Activated naive CD4-positive, alpha-beta T cell treated with anti-CD3 and anti-CD28 coated beads for 36 hours (primary cell): ENCODE measurements at places on chromosomes 2 and 18. TPM values are rescaled to one million over a fixed set of nuclear protein-coding genes. Genes with fewer than 3 reads are reported as not detected.

The GALNT5 gene
- total RNA-seq, result not detected

The LHCGR gene
- not detected for total RNA-seq

The SH2D6 gene
- 0.40 TPM for total RNA-seq

The TM4SF20 gene
- not detected for total RNA-seq

The SMYD1 gene
- not detected for total RNA-seq

The FAM237A gene
- total RNA-seq, result not detected

The PER2 gene
- 7.1 TPM for total RNA-seq

The COPS7B gene
- 52.8 TPM for total RNA-seq

The INHBB gene
- total RNA-seq, result not detected

The LIMS4 gene
- total RNA-seq, result 1.6 TPM

The ICA1L gene
- 5.1 TPM for total RNA-seq

The CCDC102B gene
- 1.3 TPM for total RNA-seq

The EFHD1 gene
- total RNA-seq, result 1.3 TPM

The SERPINB4 gene
- total RNA-seq, result not detected

The ZNF396 gene
- total RNA-seq, result 0.77 TPM

The OSBPL6 gene
- 2.3 TPM for total RNA-seq

The ACADL gene
- total RNA-seq, result not detected

The C1GALT1C1L gene
- not detected for total RNA-seq

The RAB6D gene
- total RNA-seq, result not detected

The STK39 gene
- 43.1 TPM for total RNA-seq

The EHD3 gene
- total RNA-seq, result 0.74 TPM

The TEKT4 gene
- not detected for total RNA-seq

The OBSL1 gene
- total RNA-seq, result 1.6 TPM

The MCFD2 gene
- total RNA-seq, result 30.2 TPM

The PLEK gene
- 1.1 TPM for total RNA-seq

The INHA gene
- not detected for total RNA-seq

The RTP5 gene
- not detected for total RNA-seq

The HOXD1 gene
- total RNA-seq, result not detected

The RGPD3 gene
- 0.20 TPM for total RNA-seq

The CNGA3 gene
- not detected for total RNA-seq

The MC4R gene
- total RNA-seq, result not detected

The COL3A1 gene
- total RNA-seq, result not detected

The PKDCC gene
- total RNA-seq, result not detected

The TANC1 gene
- total RNA-seq, result 2.0 TPM

The ZNF532 gene
- total RNA-seq, result 4.3 TPM

The PROKR1 gene
- not detected for total RNA-seq

The HOXD4 gene
- not detected for total RNA-seq

The BCL2 gene
- 49.6 TPM for total RNA-seq

The LRP2 gene
- 0.25 TPM for total RNA-seq

The ATAD2B gene
- 12.9 TPM for total RNA-seq

The PLCD4 gene
- total RNA-seq, result 0.19 TPM

The CXCR1 gene
- total RNA-seq, result not detected

The CTLA4 gene
- total RNA-seq, result 65.2 TPM

The ADD2 gene
- 42.9 TPM for total RNA-seq

The HAUS1 gene
- 60.9 TPM for total RNA-seq

The HYCC2 gene
- total RNA-seq, result 19.1 TPM

The PDE1A gene
- not detected for total RNA-seq

The PDE11A gene
- total RNA-seq, result not detected

The HJURP gene
- 127 TPM for total RNA-seq

The NABP1 gene
- total RNA-seq, result 101 TPM

The SLC40A1 gene
- total RNA-seq, result 4.1 TPM

The KCNG2 gene
- total RNA-seq, result not detected

The STEAP3 gene
- total RNA-seq, result 0.07 TPM

The CIB4 gene
- total RNA-seq, result not detected
